Uterus (tissue), 4 donors: ENCODE measurements at places on chromosomes 7 and 10. TPM values are rescaled to one million over a fixed set of nuclear protein-coding genes. Genes with fewer than 3 reads are reported as not detected.

- no peaks in the 10 kb centered on the region for H3K4me1 ChIP-seq
- no peak overlapping the region for H3K4me3 ChIP-seq
- H3K36me3 ChIP-seq: no peaks in the 10 kb centered on the region
- peak; percentile 88 for DNase-seq
Observed at GRCh38 chr10:118423800-118424442, 81.8 kb upstream of the FAM204A start.

DNA sequence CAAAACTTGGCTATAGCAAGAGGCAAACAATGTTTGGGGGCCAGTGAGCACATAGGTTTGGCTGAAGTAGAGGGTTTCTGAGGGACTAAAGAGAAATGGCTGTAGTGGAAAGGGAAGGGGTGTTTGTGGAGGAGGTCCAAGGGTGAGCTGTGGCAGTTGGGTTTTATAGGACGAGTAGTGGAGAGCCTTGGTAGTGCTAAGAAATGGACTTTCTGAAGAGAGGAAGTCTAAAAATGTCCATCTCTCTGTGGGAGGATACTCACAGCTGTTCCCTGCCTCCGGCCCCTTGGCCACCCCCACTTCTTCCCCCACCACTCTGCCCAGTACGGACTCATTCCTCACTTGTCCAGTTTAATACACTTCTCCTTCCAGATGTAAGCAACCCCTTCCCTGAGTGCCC, 64.3 kb downstream of the ZNF22 start:
- H3K27me3 ChIP-seq: no peaks in the 10 kb centered on the region
- no peaks in the 10 kb centered on the region for H3K36me3 ChIP-seq
- no peak overlapping the region for H3K27ac ChIP-seq

The SCIN gene
- under 0.01 TPM for total RNA-seq

- peaks cover 4% of the 10 kb centered on the region for H3K4me1 ChIP-seq
- H3K4me3 ChIP-seq: no peak overlapping the region
- no peak overlapping the region for H3K27ac ChIP-seq
- no peaks in the 10 kb centered on the region for H3K36me3 ChIP-seq
Observed at GRCh38 chr10:75858339-75858738, 426.9 kb downstream of the LRMDA start.

DNA sequence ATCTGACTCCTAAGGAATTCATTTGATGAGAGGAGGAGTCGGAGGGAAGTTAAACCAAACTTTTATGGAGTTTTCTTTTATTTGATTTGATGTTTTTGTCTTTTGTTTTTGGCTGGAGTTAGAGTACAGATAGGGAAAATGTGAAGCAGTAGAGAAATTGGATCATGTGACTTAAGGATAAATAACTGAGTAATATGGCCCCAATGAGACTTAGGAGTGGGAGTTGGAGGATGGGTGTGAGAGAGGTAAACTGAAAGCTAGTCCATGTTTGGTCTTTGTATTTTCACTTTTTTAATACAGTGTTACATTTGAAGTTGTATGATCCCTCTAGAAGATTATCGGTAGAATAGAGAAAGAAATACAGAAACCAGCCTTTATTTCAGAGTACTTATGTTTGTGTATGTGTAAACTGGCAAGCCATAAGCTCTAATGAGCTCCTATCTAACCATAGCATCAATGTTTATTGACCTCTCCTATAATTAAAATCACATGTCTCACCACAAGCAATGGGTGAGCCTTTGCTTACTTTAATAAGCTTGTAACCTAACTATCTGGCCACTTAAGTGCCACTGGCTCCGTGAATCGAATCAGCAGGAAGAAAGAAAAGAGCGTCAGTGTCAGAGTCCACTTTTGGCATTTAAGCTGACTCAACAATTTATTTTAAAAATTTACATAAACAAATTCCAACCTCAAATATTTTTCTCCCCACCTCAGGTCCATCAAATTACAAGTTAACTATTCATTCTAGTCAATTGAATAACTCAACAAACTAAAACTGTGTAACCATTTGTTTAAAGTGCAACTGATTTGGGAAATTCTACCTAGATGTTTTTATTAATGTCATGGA, 113.8 kb downstream of the EPDR1 start:
- H3K27me3 ChIP-seq: no peaks in the 10 kb centered on the region
- no peak for DNase-seq
- H3K4me1 ChIP-seq: no peaks in the 10 kb centered on the region
- no peaks in the 10 kb centered on the region for H3K36me3 ChIP-seq
- no peak overlapping the region for H3K27ac ChIP-seq

- no peaks in the 10 kb centered on the region for H3K36me3 ChIP-seq
- DNase-seq: no peak
- no peak overlapping the region for H3K4me3 ChIP-seq
- no peaks in the 10 kb centered on the region for H3K4me1 ChIP-seq
Observed at GRCh38 chr7:18312482-18312881, 183.1 kb upstream of the HDAC9 start.

DNA sequence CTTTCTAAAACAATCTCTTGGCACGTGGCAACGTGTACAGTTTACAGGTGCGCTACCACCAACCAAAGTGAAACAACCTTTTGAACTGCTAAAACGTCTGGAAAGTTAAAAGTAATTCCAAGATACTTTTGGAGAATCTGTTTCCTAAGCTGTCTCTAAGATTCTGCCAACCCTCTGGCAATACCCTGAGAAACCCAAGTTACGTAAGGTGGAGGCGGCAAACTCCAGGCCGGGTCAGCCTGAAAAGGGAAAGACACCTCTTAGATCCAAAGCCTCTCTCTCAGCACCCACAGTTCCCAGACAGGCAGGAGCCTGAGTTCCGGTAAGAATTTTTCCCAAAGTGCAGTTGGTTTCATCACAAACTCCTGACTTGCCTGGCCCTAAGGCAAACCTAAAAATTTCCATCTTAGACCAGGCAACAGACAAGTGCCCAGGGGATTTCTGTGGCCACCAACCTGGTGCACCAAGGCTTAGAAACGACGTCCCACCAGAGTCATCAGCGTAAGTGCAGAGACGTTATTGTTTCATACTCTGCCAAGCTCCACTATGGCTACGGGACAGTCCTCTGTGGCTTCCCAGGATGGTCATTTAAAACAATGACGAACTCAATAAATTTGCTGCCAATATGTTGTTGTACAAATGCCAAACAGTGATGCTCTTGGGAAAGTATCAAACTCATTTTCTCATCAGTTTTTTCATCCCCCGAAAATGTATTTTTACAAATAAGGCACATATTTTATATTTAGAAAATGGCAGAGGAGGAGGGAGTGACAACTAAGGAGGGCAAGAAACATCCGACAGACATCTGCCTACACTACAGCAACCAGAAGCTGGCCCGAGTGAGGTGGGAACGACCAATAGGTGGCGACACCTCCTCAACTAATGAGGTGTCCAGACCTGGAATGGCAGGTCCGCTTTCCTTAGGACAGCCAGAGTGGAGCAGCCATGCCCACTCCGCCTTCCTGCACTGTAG, 205.8 kb upstream of the FRMD4A start:
- no peaks in the 10 kb centered on the region for H3K4me1 ChIP-seq
- peak; percentile 61 for DNase-seq
- no peak overlapping the region for H3K27ac ChIP-seq
- no peaks in the 10 kb centered on the region for H3K36me3 ChIP-seq

DNA sequence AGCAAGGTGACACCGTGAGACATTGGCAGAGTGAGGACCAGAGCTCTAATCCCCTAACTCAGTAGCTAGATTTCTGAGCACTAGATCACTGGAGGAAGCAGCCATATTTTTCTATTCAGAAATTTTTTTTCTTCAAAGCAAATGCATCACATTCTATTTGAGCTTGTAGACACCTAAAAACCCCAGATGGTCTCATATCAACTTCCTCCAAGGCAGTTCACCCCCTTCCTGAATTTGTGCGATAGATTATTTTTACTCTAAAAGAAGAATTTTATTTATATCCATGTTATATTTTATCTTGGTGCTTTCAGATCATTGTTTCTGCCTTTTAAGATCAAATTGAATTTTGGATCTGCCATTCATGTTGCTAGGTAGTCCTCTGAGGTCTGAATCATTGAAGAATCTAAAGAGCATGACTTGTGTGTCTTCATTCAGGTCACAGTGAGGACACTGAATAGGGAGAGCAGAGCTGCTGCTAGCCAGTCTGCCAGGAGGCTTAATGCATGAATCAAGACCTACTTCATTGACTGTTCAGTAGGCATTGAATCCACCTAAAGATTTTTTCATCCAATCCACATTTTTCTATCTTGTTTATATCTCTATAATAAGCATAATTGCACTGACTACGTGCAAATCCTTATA, 92.9 kb upstream of the LRRTM3 start:
- H3K36me3 ChIP-seq: no peaks in the 10 kb centered on the region
- no peak overlapping the region for H3K27ac ChIP-seq
- DNase-seq: no peak
- H3K4me3 ChIP-seq: no peak overlapping the region
- H3K27me3 ChIP-seq: no peaks in the 10 kb centered on the region
- H3K4me1 ChIP-seq: no peaks in the 10 kb centered on the region

The TRUB1 gene
- 7.9 TPM for total RNA-seq

DNA sequence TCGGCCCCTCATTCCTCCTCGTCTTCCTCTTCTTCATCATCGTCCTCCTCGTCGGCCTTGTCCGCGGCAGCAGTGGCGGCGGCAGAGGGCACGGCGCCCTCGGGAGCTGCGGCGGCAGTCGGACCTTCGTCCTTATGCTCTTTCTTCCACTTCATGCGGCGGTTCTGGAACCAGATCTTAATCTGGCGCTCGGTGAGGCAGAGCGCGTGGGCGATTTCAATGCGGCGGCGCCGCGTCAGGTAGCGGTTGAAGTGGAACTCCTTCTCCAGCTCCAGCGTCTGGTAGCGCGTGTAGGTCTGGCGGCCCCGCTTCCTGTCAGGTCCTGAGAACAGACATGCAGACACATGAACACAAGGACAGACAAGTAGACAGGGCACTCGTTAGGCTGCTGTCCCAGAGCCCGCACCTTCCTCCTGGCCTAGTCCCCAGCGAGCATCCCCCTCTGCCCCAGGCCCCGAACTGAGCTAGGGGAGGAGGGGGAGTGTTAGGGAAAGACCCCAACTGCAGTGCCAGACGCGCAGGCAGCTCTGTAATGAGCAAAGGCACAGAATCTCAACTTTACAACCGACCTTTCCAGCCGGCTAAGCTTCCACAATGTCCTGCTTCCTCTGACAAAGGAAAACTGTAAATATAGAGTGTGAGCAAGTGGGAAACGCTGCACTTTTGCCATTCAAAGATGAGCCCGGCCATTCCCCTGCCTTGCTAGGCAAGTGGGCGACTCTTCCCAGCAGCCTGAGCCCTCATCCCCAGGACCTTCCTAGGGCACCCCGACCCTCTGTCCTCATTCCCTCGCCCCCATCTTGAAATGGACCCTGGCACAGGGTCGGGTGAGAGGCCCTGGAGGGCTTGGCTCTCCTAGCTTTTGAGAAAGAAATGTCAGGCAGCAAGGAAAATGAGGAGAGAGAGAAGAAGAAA, 1.3 kb downstream of the HOXA7 start:
- peak overlapping the region; percentile 95 for H3K27ac ChIP-seq
- H3K4me3 ChIP-seq: peak overlapping the region; percentile 79
- H3K36me3 ChIP-seq: no peaks in the 10 kb centered on the region
- no peaks in the 10 kb centered on the region for H3K27me3 ChIP-seq

DNA sequence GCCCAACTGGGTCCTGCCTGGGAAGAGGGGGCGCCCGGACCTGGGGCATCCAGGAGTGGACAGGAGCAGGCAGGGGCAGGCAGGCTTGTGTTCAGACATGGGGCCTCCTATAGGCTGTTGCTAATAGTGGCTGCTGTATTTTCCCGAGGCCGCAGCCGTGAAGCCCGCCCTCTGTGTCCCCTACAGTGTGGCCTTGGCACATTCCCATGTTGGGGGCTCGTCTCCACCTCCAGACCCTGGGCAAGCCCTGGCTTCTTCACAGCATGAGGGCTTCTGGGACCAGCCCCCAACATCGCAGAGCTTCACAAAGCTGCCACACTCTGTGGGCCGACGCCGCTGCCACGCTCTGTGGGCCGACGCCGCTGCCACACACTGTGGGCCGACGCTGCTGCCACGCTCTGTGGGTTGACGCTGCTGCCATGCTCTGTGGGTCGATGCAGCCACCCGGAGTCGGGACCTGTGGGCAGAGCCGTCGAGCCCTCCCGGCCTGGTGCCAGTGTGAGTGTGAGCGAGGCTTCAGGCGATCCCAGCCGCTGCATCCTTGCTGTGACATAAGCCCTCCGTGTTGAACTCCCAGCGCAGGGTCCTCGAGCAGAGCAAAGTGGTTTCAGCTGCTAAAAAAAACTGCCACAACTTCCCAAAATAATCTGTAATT, 109.0 kb downstream of the INPP5A start:
- no peaks in the 10 kb centered on the region for H3K27me3 ChIP-seq
- H3K27ac ChIP-seq: no peak overlapping the region
- H3K4me3 ChIP-seq: no peak overlapping the region
- DNase-seq: peak; percentile 11
